ENCODE measurements at places on chromosomes 13 and 19.

- no peak for DNase-seq
Observed at GRCh38 chr13:76693086-76693485, 193.1 kb downstream of the KCTD12 start.

DNA sequence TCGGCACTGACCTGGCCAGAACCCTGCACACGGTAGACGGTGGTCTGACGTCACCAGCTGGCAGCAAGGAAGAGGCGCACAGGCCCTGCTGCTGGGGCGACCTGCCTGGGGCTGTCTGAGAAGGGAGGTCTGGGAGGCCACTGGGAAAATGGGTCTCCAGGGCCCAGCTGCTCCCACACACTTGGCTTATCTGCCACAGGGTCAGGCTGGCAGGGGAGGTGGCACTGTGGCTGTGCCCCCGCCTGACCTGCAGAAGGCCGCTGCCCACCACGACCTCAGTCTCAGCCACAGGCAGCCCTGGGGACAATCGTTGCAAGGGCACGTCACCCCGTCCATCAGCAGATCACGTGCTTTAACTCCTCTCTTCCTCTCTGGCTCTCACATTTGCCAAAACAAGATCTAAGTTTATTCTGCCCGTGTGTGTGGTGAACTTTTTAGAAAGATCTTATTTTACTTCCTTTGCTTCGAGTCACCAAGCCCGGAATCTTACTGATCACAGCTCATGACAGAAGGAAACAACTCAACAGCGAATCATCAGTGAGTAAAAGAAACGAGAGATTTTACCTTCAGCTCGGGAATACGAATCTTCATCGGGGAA, 45.2 kb upstream of the RANBP3 start:
- no peak for DNase-seq

GRCh38 chr19:43847884-43848283, 20.8 kb downstream of the ZNF283 start:
- DNase-seq = no peak

- no peak for DNase-seq
Observed at GRCh38 chr13:43981512-43982301, 102.0 kb downstream of the LACC1 start.
